ENCODE measurements at places on chromosomes 2 and 18. TPM values are rescaled to one million over a fixed set of nuclear protein-coding genes. Genes with fewer than 3 reads are reported as not detected.

Gene L3MBTL4
- 0.16 TPM for total RNA-seq

Gene INHA
- total RNA-seq = 0.26 TPM

Gene RGPD4
- not detected for total RNA-seq

Gene DSEL
- 74.9 TPM for total RNA-seq
